Ascending aorta (tissue), 2 donors: ENCODE measurements at places on chromosomes 4 and X. TPM values are rescaled to one million over a fixed set of nuclear protein-coding genes. Genes with fewer than 3 reads are reported as not detected.

AMOT gene
- total RNA-seq: 3.9 TPM

CENPC gene
- 5.7 TPM for total RNA-seq

CENPVL2 gene
- not detected for total RNA-seq

- no peak for DNase-seq
Observed at GRCh38 chr4:98994474-98995182, 893 bp upstream of the METAP1 start.

GRCh38 chr4:125420526-125420925, 105.8 kb downstream of the FAT4 start:
- DNase-seq: no peak

MCF2 gene
- total RNA-seq: not detected
